HT1080 (cell line): ENCODE measurements at places on chromosomes 4 and X. TPM values are rescaled to one million over a fixed set of nuclear protein-coding genes. Genes with fewer than 3 reads are reported as not detected.

DNA sequence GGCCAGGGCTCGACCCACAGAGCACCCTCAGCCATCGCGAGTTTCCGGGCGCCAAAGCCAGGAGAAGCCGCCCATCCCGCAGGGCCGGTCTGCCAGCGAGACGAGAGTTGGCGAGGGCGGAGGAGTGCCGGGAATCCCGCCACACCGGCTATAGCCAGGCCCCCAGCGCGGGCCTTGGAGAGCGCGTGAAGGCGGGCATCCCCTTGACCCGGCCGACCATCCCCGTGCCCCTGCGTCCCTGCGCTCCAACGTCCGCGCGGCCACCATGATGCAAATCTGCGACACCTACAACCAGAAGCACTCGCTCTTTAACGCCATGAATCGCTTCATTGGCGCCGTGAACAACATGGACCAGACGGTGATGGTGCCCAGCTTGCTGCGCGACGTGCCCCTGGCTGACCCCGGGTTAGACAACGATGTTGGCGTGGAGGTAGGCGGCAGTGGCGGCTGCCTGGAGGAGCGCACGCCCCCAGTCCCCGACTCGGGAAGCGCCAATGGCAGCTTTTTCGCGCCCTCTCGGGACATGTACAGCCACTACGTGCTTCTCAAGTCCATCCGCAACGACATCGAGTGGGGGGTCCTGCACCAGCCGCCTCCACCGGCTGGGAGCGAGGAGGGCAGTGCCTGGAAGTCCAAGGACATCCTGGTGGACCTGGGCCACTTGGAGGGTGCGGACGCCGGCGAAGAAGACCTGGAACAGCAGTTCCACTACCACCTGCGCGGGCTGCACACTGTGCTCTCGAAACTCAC is 3.6 kb downstream of the MID1IP1 start:
- DNase-seq: no peak

Gene PWWP3B
- 2.3 TPM in 2 replicates for total RNA-seq

Gene AWAT2
- 0.19 and 0.23 TPM in 2 replicates for total RNA-seq

Gene GAGE2A
- total RNA-seq: 5.9 and 15.7 TPM in 2 replicates

DNA sequence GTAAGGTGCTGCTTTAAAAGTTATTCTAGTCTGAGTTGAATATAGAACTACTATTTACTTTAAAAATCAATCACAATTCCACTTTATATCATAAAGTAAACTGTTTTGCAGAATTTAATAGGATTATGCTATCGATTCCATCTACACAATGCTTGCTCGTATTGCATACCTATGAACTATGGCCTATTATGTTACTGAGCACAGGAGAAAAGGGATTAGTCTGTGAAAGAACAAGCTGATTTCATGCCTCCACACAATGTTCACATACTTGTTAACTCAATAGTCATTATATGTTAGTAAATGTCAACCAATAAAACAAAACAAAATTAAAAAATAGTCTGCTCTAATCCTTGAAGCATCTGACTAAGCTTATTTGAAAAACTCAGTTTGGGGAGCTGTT is 223.6 kb downstream of the PCDH10 start:
- DNase-seq: no peak

Gene CLDN22
- total RNA-seq: not detected in 2 replicates

- peak; percentile 8 for DNase-seq
Observed at GRCh38 chrX:82218361-82218760, 1016.5 kb downstream of the SH3BGRL start.
